IPS DF 6.9 (cell line): ENCODE measurements at places on chromosomes 12 and 14.

DNA sequence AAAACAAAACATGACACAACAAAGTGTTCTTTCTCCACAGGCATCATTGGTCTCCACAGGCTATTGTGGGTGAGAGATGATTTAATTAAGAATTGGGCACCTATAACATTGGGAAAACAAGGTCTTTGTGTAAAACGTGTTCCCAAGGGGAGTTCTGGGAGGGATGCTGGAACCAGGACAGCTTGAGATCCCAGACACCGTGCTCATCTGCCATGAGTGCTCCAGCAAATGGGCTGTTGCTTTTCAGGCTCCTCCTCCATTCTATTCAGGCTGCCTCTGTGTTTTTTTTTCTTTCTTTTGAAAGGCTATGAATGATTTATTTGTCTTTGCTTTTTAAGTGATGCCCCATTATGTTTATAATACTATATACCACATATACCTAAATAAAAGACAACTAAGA, 122.4 kb downstream of the DACT1 start:
- no peak for DNase-seq

- DNase-seq: no peak
Observed at GRCh38 chr14:69133206-69134125, 19.5 kb downstream of the DCAF5 start.

- no peak for DNase-seq
Observed at GRCh38 chr12:10320643-10321042, 13.0 kb downstream of the KLRD1 start.

GRCh38 chr14:90387206-90387760, 9.5 kb upstream of the CALM1 start:
- DNase-seq: no peak

- DNase-seq: no peak
Observed at GRCh38 chr12:52087961-52088820, 8.7 kb downstream of the SMIM41 start.

GRCh38 chr14:106166232-106166631, 639.8 kb downstream of the TMEM121 start:
- no peak for DNase-seq

GRCh38 chr14:101836135-101836534, 74.6 kb downstream of the PPP2R5C start:
- DNase-seq: no peak
